ENCODE measurements at places on chromosomes 4 and X.

DNA sequence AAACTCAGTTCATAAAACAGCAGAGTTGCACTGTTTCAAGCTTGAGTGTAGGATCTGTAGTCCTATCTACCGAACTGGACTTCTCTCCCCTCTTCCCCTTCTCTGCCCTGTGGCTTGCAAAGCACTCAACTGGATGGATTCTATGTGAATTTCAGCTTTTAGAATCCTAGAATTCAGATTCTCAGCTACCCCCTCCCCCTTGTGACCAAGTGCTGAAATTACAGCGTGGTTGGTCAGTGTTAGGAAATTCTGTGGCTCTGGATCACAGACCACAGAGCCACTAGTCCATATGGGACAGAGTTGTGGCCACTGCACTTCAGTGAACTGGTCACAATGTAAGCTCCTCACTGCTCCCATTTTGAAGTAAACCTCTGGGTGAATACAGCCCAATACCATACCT lies 64.6 kb upstream of the TRPC5 start:
- DNase-seq: peak; percentile 15

DNA sequence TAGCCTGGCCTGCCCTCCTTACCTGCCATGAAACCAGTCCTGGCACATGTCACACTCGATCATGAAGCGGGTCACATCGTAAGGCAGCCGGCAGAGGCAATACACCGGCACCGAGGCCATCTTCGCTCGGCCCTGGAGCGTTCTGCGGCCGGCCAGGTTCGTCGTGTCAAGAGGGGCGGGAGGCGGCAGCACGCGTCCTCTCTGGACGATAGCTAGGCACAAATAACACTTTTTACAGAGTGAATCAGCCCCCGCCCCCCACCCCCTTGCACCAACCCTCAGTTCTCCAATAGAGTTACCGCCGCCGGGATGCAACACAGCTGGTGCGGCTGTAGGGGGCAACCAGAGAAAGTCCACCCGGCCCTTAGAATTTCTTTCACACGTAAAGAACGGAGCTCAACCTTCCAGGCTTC lies 1.7 kb downstream of the PHF8 start:
- peak; percentile 58 for DNase-seq

- no peak for DNase-seq
These were observed 120.3 kb downstream of the EFHC2 start for GRCh38 chrX:44223150-44223549.

GRCh38 chrX:43881410-43882293 lies 598 bp downstream of the MAOB start:
- DNase-seq: peak; percentile 11

DNA sequence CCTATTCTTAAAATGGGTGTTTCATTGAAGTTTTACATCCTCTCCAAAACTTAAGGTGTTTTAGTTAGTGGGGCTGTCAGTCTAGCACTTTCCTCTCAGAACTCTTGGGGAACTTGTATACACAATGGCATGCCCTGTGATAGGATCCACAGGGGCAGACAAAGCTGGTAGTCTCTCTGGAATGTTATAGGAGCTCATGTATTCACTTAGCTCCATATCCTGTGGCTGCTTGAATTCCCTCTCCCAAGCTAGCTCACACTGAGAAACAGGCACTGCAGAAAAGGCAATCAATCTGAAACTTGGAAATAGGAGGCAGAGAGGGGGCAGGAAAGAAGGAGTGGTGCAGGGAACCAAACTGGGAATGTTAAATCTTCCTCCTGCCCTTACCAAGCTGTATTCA lies 26.3 kb upstream of the ARMCX2 start:
- DNase-seq: no peak

- no peak for DNase-seq
These were observed 179.7 kb upstream of the TET2 start for GRCh38 chr4:104967034-104967401.

- DNase-seq: no peak
These were observed 7.8 kb upstream of the HPSE start for GRCh38 chr4:83342476-83342875.

Measured in HuH-7 (cell line).